ENCODE measurements at places on chromosomes 5 and 9.

- no peak for DNase-seq
These were observed 110.9 kb downstream of the NXNL2 start for GRCh38 chr9:88645879-88646199.

DNA sequence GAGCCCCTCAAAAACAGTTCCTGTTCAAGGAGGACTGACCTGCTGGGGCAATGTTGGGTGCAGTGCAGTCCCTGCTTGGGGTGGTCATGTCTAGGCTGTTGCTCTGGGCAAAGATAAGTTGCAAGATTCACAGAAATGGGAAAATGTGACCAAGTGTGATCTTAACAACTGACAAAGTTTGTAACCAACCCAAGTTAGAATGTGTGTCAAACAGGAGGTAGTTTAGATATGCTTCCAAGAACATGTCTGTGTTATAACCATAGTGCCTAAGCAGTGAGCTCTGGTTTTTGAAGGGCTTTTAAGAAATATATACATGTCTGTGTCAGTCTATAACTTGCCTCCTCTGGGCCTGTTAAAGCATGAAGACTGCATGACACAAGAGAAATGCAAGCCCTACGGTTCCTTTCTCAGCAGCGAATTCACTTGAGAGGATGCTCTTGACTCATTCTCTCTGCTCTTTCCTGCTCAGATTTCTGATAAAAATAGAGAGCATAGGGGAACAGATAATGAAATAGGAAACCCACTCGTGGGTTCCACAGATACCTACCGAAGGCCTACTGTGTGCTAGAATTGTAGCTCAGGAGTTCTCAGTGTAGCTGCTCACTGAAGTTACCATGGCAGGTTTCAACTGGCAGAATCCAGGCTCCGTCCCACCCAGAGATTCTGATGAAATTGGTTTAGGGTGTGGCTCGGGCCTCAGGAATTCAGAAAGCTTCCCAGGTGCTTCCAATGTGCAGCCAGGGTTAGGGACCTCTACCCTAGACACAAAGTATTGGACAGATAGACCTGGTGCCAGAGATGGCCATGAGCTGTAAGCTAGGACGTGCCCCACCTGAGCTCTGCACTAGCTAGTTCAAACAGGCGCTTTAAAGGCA lies 52.4 kb downstream of the ARHGEF37 start:
- DNase-seq, result no peak

DNA sequence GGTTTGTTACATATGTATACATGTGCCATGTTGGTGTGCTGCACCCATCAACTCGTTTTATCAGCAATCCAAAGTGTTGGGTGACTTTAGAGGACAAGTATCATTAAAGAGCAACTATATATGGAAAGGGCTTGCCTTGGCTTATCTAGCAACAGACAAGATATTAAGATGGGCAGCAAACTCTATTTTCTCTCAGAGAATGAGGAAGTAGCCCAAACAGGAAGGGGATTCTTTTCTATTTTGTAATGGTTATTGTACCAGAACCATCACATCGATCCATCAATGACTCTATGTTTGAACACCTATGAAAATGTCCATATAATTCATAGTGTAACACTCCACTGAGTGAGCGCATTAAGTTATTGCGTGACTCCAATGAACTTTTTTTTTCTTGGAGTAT lies 260.1 kb upstream of the SLC24A2 start:
- no peak for DNase-seq

DNA sequence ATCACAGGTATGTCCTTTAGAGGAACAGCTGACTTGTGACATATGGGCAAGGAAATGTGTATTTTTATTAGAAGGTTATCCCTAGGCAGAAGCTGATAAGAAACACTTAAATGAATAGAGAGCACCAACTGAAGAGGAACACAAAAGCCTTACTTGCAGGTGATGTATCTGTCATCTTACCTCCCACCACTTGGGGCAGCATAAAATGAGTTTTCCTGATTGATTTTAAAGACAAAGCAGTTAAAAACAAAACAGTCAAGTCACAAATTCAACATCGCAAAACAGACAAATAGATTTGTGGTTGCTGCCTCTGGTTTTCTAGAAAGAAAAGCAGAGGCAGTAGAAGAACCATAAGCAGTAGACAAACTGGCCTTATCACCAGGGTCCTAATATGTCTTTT lies 302.4 kb upstream of the ZNF462 start:
- DNase-seq, result no peak

All from sciatic nerve (tissue), 2 donors.